ENCODE measurements at places on chromosomes 5 and 9.

- peak; percentile 23 for DNase-seq
Observed at GRCh38 chr5:181100121-181100875, 30.7 kb downstream of the OR2V1 start.

- no peak for DNase-seq
Observed at GRCh38 chr5:79566896-79567295, 45.3 kb upstream of the TENT2 start.

DNA sequence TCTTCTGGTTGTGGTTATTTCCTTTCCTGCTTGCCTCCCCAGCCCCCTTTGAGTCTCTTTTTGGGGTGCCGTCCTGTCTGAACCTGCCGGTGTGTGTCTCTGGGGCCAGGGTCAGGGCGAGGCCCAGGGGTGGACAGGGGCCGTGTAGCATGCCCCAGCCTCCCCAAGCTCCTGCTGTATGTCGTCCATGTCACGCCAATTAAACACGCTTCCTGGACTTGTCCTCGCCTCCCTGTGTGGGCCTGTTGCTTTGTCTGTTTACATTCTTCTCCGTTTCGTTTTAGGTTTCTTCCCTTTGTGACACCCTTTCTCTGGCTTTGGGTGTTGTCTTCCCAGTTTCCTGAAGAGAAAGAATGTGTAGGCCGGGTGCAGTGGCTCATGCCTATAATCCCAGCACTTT is 28.5 kb upstream of the HMCN2 start:
- no peak for DNase-seq

DNA sequence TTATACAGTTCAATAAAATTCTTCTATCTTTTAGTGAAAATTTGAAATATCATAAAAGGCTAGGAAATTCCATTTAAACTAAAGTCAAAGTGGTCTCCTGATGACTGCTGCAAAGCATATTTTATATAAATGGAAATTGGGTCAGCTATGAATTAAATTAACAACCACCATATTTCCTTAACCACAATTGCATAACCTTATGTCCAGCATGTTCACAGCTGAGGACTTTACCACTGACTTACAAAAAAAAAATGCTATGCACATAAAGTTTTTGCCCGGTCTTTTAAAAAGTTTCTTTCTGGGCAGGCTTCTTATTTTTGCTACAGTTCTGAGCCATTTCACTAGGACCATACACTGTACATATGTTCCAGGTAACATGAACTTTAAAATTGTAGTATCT is 208.6 kb upstream of the RGMB start:
- DNase-seq: no peak

DNA sequence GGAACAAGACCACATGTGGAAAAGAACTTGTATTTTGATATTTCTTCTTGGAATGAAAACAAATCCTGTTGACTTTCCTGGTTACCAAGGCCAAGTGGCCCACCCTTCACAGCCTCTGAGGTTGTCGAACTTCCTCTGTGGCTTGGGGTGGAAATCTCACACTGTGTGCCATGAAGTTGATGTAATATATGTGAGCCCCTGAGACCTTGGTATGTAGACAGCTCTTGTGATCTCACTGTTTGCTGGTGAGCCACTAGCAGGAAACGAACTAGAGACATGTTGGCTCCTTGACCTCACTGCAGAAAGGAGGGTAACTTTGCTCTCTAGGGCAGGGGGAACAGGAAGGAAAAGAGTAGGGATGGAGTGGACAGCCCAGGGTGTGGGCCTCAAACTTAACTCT is 159.4 kb downstream of the ARHGAP26 start:
- no peak for DNase-seq

- DNase-seq: no peak
Observed at GRCh38 chr9:84990416-84990815, 320.9 kb downstream of the NTRK2 start.

DNA sequence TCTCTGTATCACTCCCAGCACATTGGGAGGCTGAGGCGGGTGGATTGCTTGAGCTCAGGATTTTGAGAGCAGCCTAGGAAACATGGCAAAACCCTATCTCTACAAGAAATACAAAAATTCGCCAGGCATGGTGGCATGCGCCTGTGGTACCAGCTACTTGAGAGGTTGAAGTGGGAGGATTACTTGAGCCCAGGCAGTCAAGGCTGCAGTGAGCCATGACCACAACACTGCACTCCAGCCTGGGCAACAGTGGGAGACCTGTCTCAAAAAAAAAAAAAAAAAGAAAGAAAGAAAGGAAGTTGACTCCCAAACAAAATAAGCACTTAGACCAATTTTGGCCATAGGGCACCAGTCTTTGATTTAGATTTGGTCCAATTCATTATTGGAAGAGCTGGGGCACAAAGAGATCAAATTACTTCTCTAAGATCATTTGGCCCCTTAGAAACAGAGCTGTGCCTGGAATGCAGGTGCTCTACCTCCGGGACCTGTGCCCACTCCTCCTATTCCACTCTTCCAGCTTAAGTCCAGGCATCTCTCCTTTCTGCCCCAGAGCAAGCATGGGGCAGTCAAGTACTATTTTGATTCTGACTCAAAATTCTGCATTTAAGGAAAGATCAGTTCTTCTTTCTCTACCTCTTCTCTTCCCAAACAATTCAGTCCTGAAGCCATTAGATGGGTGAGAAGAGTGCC is 59.0 kb downstream of the ALDH7A1 start:
- DNase-seq: no peak

- no peak for DNase-seq
Observed at GRCh38 chr9:14344053-14344524, 30.1 kb upstream of the NFIB start.

DNA sequence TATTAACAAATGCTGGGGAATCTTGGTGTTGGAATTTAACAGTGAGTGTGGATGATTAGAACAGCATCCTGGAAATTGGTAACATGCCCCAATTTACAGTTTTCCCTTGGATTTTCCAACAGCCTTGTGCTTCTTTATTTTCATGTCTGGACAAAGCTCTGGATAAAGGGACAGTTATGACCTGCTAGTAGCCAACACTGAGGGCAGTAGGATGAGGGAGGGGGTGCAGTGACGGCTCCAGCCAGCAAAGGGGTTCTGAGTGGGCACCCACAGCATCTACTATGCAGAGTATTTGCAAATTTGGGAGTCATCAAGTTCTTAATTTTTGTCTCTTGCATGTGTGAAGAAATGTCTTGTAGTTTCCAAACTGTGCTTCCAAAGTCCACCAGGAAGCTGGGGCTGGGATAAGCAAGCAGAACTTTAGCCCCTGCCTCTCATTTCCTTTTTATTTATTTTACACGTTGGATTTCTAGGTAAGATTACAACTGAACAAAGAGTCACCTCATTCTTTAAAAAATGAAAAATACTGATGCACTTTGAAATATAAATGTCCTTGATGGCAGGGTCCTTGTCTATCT is 63.0 kb upstream of the SELENOP start:
- DNase-seq: no peak

DNA sequence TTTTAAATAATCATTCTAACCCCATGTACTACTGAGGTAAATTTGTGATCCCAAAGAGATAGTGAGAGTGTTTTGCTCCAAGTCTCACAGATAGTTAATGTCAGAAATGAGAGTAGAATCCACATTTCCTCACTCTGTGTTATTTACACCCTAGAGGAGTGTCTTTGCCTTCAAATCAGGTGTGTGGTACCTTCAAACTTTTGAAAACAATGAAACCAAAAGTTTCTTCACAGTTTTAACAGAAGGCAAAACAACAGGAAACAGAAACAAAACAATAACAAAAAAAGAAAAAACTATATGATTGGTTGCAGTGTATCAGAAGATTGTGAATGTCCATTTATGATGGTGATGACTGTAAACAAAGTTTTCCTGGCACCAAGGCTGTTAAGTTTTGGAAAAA is 85.9 kb downstream of the ERBIN start:
- DNase-seq: no peak

- DNase-seq: no peak
Observed at GRCh38 chr5:38751103-38751502, 94.7 kb upstream of the OSMR start.

DNA sequence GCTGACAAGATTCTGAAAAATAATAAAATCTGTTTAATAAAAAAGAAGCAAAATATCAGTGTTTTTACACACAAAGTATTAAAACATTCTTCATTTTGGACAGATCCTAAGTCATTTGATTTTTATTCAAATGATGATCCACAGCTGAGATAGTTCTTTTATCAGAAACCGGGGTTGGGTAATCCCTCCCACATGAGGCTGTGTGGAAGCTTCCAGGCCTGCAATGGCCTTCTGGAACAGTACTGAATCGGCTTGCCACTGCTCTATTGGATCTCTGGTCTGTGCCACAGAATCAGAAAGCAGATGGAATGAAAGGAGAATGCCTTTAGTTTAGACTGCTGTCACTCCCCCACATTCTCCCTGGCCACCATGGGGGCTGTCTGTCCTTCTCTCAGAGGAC is 6.1 kb upstream of the C5orf58 start:
- DNase-seq: no peak

GRCh38 chr5:4740156-4740555 is 400.0 kb upstream of the ADAMTS16 start:
- no peak for DNase-seq

DNA sequence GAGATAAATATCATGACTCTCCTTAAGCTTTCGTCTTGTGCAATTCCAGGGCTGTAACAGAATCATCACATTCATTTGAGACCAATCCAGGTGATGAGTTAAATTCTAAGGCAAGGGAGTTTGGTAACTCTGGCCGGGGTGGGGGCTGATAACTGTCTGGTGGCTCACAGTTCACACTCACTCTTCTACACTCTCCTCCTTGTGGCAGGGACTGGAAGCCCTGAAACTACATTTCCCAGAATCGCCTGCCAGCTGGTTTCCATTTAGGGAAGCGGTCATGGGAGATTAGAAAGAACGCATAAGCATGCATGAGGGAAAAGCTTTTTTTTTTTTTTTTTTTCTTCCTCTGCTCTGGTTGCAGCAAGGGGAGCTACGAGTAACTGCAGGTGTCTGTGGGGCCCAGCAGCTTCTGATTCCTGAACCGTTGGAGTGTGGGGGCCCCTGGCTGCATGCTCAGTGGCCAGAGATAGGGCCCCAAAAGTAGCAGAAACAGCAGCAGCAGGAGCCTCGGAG is 154.8 kb upstream of the TBC1D2 start:
- no peak for DNase-seq

- DNase-seq: no peak
Observed at GRCh38 chr5:32627219-32627870, 42.0 kb downstream of the SUB1 start.

DNA sequence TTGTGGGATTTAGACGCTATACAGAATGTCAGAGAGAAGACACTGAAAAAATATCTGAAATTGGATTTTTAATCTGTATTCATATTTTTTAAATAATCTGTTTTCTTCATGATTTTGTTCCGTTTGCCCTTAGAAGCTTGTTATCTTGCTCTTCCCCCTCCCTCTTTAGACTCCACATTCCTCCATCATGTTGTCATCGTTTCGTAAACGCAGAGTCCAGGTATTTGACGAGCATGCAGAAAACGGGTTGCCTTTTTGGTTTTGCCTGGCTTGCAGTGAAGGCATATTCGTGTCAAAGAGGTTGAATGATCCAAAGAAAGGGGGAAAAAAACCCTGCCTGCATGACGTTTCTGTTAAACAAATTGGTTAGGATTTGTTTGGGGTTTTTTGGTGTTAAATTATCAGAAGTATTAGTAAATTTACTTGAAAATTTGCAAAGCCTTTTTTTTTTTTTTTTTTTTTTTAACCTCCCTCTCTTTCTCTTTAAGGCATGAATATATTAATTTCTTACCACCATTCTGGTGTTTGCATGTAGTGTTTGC is 2.9 kb downstream of the SPTAN1 start:
- no peak for DNase-seq

GRCh38 chr9:126456441-126457174 is 130.0 kb downstream of the MVB12B start:
- DNase-seq: no peak

- no peak for DNase-seq
Observed at GRCh38 chr9:100090880-100091279, 7.9 kb downstream of the ERP44 start.

DNA sequence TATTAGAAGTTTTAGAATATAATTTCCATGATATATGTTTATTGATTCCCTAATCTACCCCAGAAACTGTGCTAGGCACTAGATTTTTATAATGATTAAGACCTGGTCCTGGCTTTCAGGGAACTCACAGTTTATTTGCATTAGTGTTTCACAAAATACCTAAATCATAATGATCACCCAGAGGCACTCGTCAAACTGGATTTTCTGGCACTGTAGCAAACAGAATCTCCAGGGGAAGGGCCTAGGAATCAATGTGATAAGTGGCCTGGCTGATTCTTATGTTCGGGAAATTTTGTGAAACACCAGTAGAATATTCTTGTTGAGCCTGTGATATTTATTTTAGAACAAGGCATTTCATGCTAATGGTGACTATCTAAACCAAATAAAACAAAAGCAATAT is 37.4 kb upstream of the SRP19 start:
- DNase-seq: no peak

GRCh38 chr9:37104183-37104889 is 16.0 kb upstream of the ZCCHC7 start:
- DNase-seq: peak; percentile 36

- DNase-seq: no peak
Observed at GRCh38 chr5:107533910-107534876, 136.5 kb downstream of the EFNA5 start.

GRCh38 chr5:139019880-139020279 is 144.7 kb upstream of the LRRTM2 start:
- no peak for DNase-seq

- no peak for DNase-seq
Observed at GRCh38 chr5:1196562-1196961, 4.8 kb upstream of the SLC6A19 start.

DNA sequence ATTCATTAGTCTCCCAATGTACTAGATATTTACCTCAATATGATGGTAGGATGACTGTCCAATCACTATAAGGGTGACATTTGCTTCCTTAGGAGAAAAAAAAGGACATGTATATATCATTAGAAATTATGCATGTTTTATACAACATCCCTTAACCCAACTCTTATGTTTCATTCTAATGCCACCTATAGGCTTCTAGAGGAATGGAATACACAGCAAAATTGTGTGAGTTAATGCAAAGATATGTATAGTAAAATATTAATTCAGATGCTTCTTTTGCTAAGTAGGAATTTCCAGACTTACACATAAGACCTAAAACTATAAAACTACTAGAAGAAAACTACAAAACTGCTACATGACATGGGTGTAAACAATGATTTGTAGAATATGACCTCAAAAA is 3.5 kb downstream of the PRXL2C start:
- DNase-seq: no peak

GRCh38 chr5:83417884-83418283 is 53.7 kb upstream of the VCAN start:
- no peak for DNase-seq

DNA sequence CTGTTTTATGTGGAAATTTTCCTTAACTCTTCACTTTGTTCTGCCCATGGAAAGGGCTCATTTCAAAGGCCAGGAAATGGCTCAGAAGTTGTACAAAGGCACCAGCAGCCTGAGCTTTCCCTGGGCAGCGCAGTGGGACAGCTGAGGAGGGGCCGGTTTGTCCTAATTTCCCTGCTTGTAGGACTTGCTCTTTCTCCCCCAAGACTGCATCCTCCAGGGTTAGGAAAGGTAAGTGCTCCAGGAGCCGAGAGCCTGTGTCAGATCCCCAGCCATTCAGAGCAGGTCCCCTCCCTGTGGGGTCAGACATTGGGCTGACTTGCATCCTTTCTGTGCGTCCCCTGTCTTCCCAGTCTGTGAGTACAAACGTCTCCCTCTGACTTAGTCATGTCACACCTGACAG is 43.5 kb downstream of the AGXT2 start:
- no peak for DNase-seq

- no peak for DNase-seq
Observed at GRCh38 chr5:68115584-68115983, 100.0 kb upstream of the PIK3R1 start.

GRCh38 chr9:2231101-2231500 is 216.0 kb downstream of the SMARCA2 start:
- no peak for DNase-seq

Measured in activated T-cell treated with anti-CD3 and anti-CD28 coated beads, Interleukin-2, amount 50 U/mL, for 48 hours (primary cell).